ENCODE measurements at places on chromosomes 7 and 10.

DNA sequence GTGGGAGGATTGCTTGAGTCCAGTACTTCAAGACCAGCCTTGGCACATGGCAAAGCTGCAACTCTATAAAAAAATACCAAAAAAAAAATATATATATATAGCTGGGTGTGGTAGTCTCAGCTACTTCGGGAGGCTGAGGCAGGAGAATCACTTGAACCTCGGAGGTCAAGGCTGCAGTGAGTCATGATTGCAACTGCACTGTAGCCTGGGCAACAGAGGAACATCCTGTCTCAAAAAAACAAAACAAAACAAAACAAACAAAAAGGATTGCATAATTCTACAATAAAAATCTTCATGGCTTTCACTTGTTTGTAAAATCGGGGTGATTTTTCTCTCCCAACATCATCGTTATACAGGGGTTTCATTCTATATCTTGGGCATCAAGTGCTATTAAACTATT, 35.1 kb downstream of the GUSB start:
- DNase-seq: no peak

DNA sequence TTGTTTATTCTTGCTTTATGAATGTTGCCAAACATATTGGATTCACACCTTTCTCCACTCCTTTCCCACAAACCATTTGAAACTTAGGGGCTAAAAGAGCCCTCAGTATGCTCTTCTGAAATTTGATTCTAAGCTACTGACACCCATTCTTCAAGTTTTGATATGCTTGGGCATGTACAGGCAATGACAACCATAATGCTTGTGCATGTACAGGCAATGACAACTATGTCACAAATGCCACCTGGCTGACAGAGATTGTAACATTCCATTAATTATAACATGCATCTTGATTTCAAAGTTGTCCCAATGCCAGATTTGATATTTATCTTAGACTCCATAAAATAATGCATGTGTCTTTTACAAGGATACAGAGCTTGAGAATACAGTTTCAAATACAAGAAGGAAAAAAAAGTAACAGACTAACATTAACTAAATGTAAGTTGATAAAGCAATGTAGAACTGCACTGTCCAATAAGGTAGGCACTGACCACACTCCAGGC, 17.5 kb upstream of the CDK1 start:
- no peak for DNase-seq

- DNase-seq: no peak
Measured at GRCh38 chr10:122191936-122192541, 79.1 kb upstream of the BTBD16 start.

GRCh38 chr10:75186310-75186709, 24.3 kb upstream of the VDAC2 start:
- DNase-seq: no peak

DNA sequence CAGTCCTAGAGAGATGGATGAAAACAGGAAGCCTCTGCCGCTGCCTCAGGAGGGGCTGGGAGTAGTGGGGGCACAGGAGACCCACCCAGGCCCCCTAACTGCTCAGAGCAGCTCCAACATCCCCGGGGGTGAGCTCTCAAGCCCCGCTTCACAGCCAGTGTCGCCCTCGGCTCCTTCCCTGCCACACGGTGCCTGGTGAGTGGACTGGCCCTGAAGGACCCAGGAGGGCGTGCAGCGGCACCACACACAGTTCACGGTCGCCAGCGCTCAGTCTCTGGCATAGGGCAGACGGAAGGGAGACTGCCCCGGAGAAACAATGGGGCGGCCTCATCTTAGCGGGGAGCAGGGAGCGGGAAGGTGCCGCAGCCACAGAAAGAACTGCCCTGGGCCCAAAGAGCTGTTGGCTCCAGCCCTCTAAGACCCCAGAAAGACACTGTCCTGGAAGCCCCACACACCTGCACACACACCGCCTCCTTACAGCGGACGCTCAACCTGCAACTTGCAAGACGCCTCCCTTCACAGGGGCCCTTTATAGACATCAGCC, 1.2 kb downstream of the CLDN15 start:
- no peak for DNase-seq

GRCh38 chr10:71767420-71768035, 5.8 kb downstream of the VSIR start:
- DNase-seq: no peak

GRCh38 chr10:95544783-95545500, 16.2 kb downstream of the SORBS1 start:
- no peak for DNase-seq

DNA sequence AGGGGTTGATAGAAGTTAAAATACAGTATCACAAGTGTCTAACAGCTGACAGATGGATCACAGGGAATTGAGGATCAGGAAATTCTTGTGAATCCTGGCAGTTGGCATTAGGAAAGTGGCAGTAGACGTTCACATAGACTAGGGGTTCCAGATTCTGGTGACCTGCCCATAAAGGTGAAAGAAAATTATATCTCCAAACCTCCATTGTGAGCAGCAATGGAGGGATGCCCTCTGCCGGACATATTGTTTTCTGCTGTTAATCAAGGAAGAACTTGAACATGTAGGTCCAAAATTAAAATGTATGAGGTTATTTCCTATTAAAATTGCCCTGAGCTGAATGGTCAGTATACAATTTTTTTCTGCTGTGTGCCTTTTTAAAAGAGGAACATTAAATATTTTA, 5.1 kb downstream of the NME8 start:
- DNase-seq: no peak

GRCh38 chr10:104406715-104407650, 53.4 kb downstream of the CFAP58 start:
- DNase-seq: no peak

DNA sequence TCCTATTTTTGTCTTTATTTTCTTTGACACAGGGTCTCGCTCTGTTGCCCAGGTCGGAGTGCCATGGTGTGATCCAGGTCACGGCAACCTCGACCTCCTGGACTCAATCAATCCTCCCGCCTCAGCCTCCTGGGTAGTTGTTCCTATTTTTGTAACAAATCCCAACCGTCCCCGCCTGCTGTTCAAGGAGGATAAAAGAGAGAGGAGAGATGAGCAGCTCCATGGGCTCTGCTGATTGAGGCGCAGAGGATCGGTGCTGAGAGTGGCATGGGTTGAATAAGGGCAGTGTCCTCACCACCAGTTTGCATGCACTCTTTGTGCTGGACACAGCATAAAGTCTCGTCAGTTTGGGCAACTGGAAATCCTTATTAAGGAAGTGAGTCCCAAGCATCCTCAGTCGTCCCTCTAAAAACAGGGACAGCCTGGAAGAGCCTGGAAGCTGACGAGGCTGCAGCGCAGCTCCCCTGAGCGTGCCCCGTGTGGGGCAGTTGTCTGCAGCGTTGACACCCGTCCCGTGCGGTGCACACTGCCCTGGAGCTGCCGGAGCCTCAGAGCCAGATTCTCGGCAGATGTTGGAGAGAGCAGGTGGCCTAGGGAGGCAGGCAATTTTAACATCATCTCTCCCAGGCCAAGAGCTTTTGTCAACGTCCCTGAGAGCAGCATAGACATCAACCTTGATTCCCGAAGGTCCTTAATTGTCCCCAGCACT, 404.2 kb upstream of the RNF32 start:
- DNase-seq: no peak

DNA sequence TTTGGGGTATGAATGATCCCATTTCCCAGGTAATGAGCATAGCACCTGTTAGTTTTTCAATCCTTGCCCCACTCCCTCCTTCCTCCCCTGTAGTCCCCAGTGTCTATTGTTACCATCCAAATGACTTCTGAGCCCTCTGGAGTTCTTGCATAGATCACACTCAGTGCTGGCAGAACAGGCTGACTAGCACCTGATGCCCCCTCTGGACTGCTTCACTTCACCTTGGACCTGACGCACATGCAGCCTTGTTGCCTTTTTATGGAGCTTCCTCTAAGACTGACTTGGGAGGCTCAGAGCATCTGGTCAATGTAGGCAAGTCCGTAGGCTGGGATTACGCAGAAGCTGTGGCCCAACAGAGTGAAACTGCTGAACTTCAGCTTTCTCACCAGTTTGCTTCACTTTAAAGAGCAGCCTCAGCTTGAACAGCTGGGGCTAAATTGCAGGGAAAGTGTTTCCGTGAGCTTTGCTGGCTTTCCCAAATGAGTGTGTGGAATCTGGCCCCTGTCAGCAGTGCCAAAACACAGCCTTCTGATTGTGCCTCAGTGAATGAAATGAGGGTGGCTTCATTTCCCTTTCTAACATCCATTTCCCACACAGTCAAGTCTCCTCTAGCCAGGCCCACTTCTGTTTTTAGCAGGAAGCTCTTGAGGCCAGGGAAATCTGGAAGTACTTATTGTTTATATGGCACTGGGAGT, 48.5 kb downstream of the NXPH1 start:
- no peak for DNase-seq

DNA sequence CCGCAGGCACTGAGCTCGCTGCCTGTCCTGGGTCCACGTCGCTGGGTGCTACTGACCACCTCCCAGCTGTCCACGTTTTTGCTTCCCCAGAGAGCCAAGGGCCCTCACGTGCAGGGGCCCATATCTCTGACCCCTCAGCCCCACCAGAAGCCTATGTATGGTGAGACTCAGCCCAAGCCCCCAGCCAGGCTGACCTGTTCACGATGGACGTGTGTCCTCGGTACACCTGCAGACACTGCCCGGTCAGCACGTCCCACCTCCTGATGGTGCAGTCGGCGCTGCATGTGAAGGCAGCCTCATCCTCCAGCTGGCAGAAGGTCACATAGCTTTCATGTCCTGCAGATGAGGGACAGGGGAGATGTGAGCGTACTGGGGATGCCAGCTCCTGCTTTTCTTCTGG, 9.9 kb downstream of the WDR86 start:
- no peak for DNase-seq

DNA sequence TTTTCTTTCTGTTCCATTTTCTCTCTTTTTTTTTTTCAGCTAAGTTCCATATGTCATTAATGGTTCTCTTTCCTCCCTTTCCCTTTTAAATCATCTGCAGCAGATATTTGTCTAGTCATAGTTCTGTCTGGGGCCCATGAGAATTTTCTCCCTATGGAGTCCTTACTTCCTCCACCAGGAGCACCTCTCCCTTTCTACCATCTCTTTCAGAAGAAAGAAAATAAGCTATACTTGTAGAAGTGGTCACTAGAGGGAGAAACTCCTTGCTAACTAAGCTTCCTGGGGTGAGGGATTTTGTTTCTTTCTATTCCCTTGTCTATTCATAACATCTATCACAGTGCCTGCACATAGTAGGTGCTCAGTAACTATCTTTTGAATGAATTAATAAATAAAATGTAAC, 230.2 kb upstream of the HPS1 start:
- DNase-seq: no peak

DNA sequence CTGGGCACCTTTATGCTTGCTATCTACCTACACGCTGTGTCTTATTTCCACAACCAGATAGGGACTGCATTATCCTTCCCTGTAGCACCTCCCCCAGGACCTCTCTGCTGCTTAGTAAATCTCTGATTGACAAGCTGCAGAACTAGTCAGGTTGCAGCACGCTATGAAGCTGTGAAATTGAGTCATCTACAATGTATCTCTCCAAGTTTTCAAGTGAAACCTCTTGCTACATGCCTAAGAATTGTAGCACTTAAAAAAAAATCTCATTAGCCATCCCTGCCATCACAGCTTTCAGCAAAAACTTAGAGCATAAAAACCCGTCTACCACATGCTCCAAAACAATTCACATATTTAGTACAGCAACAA, 69.7 kb upstream of the FGFR2 start:
- DNase-seq: no peak

All from left lung (tissue), 14 donors.